ENCODE measurements at places on chromosomes 7 and 10.

GRCh38 chr7:116224492-116225098 lies 14.3 kb downstream of the TES start:
- DNase-seq = peak; percentile 33

- DNase-seq = peak; percentile 55
Measured at GRCh38 chr7:107560898-107561516, 2.7 kb downstream of the COG5 start.

GRCh38 chr7:51344406-51345138 lies 28.0 kb upstream of the COBL start:
- no peak for DNase-seq

GRCh38 chr7:63376873-63377272 lies 621.8 kb upstream of the ZNF722 start:
- no peak for DNase-seq

DNA sequence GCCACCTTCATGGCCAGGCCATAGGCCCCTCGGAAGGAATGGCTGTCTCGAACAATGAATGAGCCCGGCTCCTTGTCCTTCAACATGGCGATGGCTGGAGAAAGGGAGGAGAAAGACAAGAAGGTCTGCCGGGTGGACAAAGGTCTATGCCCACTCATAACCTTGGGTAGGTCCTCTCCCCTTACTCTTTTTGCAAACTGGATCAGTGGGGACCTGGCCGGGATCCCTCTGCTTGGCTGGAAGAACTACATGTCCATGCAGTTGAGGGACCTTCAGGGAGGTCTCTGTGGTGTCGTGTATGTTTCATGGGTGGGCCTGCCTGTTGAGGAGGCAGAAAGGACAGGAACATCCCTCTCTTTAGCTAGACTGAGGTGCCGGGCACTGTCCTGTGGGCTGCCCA lies 284.8 kb downstream of the TNS3 start:
- no peak for DNase-seq

DNA sequence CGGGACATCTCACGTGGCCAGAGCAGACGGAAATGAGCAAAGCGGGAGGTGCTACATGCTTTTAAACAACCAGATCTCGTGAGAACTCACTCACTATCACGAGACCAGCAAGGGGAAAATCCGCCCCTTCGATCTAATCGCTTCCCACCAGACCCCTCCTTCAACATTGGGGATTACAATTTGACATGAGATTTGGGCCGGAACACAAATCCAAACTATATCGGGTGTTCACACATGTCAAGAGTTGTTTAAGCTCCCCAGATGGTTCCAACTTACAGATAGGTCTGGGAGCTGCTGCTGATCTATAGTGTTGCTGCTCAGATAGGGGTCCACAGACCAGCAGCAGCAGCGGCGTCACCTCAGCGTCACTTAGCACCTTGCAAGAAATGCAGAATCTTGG lies 194.9 kb downstream of the GPAM start:
- DNase-seq = no peak

GRCh38 chr10:102948786-102949185 lies 30.7 kb downstream of the CNNM2 start:
- no peak for DNase-seq

GRCh38 chr10:1709161-1709560 lies 28.2 kb downstream of the ADARB2 start:
- DNase-seq = no peak

GRCh38 chr10:122476333-122476695 lies 15.0 kb downstream of the HTRA1 start:
- DNase-seq = no peak

GRCh38 chr10:6135589-6136168 lies 46.8 kb downstream of the RBM17 start:
- no peak for DNase-seq

DNA sequence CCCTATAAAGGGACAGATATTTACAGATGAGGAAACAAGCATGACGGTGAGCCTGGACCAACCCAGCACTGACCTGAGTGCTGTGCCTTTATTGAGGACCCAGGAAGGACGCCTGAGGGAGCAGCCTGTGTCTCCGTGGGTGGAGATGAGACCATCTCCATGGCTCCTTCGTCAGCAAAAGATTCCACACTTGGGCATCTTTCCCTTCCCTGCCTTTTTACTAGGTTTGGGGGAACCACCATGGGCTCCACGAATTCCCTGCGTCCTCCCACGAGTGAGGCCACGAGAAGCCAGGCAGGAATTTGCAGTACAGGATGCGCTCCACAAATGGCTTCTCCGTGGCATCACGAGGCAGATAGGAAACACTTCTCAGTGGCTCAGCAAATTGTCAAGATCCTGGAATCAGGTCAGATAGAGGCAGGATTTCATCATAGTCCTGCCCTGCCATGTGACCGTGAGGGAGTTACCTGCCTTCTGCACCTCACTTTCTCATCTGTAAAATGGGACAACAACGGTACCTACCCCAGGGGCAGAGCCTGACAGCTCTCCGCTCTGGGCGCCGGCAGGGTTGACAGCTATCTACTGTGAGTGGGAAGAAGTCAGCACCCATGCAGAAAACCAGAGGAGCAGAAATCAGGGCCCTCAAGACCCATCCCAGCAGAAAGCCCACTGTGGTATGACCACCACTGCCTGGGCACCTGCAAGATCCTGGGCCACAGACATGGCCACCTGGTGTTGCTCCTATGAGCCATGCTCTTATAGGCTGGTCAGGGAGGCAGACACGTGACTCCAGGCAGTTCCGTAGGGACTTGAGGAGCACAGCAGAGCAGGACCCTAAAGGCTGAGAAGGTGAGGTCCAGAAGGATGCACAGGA lies 80.1 kb downstream of the GRID1 start:
- DNase-seq = no peak

DNA sequence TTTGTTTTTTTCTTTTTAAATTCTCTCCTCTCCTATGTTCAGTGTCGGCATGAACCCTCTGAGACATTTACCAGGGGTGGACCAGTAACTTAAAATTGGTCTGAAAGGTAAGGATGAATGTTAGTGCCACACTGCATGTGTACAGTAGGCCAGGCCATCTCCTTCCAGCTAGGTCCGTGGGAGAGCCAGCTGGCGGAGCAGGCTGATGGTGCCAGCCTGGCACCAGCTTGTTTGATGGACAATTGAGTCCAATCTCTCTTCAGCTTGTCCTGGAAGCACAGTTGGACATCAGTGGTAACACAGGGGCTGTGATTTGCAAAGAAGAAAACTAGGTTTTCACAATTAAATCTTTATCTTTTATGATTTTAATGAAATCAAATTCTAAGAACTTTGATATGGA lies 136.5 kb downstream of the CNNM2 start:
- DNase-seq = no peak

GRCh38 chr10:63965846-63966245 lies 444.6 kb downstream of the REEP3 start:
- no peak for DNase-seq

DNA sequence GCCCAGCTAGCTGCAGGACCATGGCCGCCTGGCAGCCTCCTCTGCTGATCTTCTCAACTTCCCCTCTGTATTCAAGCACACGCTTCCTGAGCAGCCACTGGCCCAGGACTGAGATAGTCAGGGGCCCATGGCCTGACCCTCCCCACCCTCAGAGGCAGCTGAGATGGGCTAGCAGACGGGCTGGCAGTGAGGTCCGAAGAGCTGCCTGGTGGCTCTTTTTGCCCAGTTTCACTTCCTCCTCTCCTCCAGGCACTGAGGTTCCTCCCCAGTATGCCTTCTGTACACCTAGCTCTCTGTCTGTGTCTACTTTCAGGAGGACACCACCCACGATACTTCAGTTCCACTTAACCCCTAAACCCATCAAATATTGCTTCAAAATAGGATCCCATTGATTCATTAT lies 395.6 kb downstream of the TNS3 start:
- DNase-seq = no peak

GRCh38 chr10:87866412-87866974 lies 3.1 kb downstream of the PTEN start:
- no peak for DNase-seq

GRCh38 chr7:116871061-116871700 lies 8.8 kb downstream of the CAPZA2 start:
- no peak for DNase-seq

GRCh38 chr10:51878695-51879094 lies 179.3 kb upstream of the CSTF2T start:
- no peak for DNase-seq

DNA sequence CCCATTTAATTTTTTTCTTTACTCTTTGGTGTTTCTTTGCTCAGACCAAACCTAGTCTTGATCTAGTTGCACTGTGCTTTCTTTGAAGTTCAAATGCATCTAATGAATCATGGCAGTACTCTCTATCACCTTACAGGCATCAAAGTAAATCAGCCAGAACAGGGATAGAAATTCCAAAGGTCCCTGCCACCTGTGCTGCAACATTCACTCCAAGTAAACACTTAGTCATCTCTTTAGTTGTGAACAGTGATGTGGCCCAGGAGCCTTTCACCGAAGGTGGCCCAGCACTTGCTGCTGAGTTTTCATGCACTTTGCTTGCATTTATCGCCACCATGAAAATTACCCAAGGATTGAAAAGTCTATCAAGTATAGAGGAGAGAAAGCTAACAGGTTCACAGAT lies 314.1 kb upstream of the ETV1 start:
- no peak for DNase-seq

DNA sequence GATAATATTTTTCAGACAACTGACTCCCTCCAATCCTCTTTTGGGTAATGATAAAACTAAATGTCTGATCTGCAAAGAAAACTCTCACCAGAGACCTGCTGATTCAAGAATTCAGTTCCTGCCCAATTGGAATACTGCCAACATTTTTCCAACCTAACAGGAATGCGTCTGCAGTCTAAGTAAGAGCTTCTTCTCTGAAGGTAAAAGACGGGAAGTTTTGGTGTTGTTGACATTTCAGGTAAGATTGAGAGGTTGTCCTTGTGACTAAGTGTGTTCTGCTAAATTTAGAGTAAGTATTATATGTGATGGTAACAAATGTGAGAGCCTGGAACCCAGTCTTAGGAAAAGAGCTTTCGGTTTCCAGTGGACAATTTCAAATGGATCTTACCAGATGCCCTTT lies 17.6 kb downstream of the IFIT5 start:
- no peak for DNase-seq

- no peak for DNase-seq
Measured at GRCh38 chr7:45176091-45176490, 18.5 kb downstream of the RAMP3 start.

GRCh38 chr7:114375907-114376306 lies 38.7 kb upstream of the FOXP2 start:
- no peak for DNase-seq

GRCh38 chr10:86757113-86757972 lies 924 bp downstream of the BMPR1A start:
- DNase-seq = peak; percentile 13

GRCh38 chr7:73330772-73331171 lies 2.8 kb downstream of the FKBP6 start:
- DNase-seq = no peak

- no peak for DNase-seq
Measured at GRCh38 chr10:10120671-10121070, 897.0 kb upstream of the CELF2 start.

GRCh38 chr10:133400624-133401424 lies 6.9 kb downstream of the MTG1 start:
- no peak for DNase-seq

DNA sequence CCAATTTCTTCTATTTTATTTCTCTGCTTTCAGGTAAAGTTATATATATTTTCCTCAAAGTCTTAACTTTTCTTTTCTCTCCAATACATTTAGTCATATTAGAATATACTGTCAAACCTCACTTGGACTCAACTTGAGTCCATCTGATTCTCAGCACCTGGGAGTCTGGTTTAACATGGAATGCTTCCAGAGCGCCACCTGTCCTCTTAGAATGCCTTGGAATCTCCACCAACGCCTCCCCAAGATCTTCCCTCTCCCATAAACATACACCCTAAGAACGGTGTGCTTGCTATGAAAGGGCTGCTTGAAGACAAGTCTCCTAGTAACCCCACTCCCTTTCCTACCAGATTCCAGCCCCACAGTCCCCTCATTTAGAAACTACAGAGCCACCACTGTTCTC lies 229.1 kb upstream of the MKLN1 start:
- DNase-seq = no peak

- DNase-seq = no peak
Measured at GRCh38 chr7:101666741-101667140, 37.6 kb upstream of the MYL10 start.

DNA sequence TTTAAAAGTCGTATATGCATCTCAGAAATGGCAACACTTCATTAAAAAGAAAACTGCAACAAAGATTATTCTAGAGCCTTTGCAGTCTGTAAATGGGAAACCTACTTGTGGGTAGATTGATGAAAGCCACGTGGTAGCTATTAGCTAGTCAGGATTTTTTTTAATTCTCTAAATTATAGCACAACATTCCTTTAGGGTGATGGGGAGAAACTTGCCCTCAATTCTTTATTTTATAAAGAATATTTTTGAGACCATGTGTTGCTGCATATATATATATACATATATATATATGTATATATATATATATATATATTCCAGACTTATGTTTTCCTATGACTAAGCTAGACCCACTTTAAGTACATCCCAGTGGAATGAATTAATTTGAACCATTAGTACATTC lies 118.0 kb downstream of the PPP1R3A start:
- no peak for DNase-seq

DNA sequence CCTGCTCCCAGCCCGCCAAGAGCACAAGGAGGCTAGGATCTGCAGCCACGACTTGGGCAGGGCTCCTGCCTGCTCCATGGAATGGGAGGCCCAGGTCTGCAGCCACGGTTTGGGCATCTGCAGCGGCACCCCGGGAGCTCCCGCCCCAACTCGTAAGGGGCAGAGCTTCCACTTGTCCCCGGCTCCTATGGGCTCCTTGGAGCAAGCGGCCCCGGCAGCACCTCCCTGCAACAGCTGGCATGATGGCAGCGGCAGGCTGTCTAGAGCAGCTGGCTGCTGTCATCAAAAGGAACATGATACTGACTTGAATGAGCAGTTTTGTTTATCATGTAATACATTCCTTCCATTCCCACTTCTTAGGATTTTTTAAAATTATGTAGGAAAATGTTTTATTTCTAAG lies 684.0 kb upstream of the FOXK1 start:
- DNase-seq = no peak

DNA sequence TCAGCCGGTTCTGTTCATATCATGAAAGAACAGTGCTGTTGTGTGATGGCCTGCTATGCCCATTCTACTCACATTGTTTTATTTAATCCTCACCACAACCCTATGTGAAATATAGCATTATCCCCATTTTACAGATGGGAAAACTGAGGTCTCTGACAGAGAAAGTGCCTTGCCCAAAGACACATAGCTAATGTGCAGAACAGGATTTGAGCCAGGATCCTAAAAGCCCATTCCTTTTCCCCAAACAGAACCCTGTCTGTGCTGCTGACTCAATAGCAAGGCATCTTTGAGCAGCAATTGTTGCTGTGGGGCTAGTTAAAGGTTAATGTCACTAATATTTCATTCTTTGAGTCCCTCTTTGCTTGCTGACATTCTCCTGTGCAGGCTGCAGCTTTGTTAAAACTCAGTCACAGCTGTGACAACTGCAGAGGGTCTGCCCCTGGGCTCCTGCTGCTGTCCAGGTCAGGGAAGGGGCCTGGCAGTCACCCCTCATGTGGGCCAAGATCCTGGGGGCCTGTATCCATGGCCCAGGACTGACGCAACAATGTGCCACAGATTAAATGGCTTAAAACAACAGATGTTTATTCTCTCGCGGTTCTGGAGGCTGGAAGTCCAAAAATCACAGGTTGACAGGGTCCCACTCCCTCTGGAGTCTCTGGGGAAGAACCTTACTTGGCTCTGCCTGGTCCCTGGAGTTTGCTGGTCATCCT lies 40.4 kb downstream of the AFAP1L2 start:
- no peak for DNase-seq

Data from CD4-positive, alpha-beta T cell treated with Interleukin-17A for 1 hour (primary cell).